Fibroblast of pulmonary artery (primary cell): ENCODE measurements at places on chromosomes 12 and 14.

DNA sequence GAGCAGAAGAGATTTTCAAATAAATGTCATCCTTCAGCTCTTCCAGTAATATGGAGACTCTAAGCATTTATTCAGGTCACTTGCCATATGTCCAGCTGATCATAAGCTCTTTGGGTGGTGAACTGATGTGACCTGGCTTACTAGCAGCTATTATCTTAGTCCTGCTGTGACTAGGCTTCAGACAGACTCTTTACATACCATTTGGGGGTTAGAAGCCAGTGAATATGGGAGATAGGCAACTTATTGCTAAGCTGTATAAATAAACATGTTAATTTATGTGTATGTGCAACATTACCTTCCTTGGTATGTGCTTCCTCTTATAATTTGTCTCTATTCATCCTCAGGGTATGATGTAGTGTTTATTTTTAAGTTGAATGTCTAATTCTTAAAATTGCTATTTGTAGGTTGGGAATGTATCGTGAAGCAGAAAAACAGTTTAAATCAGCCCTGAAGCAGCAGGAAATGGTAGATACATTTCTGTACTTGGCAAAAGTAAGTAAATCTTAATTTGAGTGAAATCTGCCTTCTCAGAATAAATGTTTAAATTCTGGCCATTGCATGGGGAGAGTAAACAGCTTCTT, 32.4 kb downstream of the TTC8 start:
- no peak for DNase-seq

GRCh38 chr14:70602254-70602653, 1.8 kb upstream of the MED6 start:
- DNase-seq = no peak

DNA sequence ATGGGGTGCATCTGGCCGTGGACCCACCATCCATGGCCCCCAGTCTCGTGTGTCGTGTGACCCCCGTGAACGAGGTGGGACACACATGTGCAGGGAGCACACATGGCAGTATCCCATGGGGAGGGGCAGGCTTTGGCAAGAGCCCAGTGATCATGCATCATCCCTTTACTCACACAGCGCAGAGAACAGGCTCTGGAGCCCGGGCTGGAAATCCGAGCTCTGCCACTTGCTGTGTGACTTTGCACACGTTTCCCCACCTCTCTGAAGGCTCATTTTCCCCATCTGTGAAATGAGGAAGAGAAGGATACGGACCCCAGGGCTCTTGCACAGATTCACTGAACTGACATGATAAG, 119.9 kb downstream of the PHETA1 start:
- DNase-seq = peak; percentile 16

- DNase-seq = no peak
Measured at GRCh38 chr12:26534071-26534470, 298.9 kb downstream of the ITPR2 start.
